ENCODE measurements at places on chromosomes 16 and 17. TPM values are rescaled to one million over a fixed set of nuclear protein-coding genes. Genes with fewer than 3 reads are reported as not detected.
A peak's percentile ranks its signal among the peaks of the same experiment; 100 is the strongest.

DNA sequence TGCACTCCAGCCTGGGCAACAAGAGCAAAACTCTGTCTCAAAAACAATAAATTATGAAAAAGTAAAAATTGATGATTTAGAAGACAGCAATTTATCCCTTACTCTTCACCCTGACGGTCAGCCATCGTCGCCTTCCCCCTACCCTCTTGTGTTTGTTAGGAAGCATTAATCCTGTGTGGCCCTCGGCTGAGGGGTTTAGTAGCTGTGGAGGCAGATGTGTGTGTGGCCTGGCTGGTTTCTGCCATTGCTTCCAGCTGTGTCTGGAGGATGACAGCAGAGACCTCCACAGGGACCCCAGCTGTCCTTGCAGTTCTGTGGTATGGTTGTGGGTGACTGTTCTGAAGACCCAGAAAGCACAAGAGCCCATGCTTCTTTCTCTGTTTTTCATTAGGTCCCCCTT is 25.9 kb downstream of the DBNDD1 start:
- peaks cover 27% of the 10 kb centered on the region for H3K36me3 ChIP-seq
- H3K27ac ChIP-seq = no peak overlapping the region
- DNase-seq = no peak
- no peak overlapping the region for H3K4me3 ChIP-seq
- H3K27me3 ChIP-seq = no peaks in the 10 kb centered on the region
- H3K4me1 ChIP-seq = no peaks in the 10 kb centered on the region

DNA sequence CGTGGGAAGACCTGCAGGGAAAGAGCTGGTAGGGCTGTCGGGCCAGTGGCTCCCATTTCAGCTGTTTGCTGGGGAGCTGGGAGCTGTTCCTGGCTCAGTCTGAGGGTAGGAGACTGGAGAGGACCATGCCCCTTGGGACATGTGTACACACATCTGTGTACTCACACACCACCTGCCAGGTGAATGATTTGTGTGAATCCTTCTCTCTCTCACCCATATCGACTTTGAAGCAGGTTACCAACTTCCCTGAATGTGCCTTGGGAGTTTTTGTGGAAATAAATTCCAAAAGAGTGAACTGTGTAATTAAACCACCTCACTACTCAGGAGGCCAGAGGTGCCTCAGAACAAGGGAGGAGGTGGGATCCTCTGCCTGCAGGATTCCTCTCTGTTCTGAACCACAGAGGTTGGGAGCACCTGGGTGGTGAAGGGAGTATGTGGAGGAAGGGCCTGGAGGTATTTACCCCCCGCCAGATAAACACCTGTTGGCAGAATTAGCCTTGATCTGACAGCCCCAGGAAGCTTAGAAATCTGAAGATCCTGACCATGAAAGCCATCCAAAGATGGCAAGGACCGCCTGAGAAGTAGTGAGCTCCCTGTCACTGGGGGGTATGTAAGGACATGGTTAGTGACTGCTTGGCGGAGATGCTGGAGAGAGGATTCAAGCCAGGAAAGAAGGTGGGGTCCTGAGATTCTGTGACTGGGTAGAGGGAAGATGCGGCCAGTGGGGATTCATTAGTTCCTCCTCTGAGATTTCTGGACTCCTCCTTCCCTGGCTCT is 3.3 kb downstream of the ABCC3 start:
- no peaks in the 10 kb centered on the region for H3K27me3 ChIP-seq
- peak overlapping the region; percentile 70 for H3K27ac ChIP-seq
- H3K4me3 ChIP-seq = no peak overlapping the region

DNA sequence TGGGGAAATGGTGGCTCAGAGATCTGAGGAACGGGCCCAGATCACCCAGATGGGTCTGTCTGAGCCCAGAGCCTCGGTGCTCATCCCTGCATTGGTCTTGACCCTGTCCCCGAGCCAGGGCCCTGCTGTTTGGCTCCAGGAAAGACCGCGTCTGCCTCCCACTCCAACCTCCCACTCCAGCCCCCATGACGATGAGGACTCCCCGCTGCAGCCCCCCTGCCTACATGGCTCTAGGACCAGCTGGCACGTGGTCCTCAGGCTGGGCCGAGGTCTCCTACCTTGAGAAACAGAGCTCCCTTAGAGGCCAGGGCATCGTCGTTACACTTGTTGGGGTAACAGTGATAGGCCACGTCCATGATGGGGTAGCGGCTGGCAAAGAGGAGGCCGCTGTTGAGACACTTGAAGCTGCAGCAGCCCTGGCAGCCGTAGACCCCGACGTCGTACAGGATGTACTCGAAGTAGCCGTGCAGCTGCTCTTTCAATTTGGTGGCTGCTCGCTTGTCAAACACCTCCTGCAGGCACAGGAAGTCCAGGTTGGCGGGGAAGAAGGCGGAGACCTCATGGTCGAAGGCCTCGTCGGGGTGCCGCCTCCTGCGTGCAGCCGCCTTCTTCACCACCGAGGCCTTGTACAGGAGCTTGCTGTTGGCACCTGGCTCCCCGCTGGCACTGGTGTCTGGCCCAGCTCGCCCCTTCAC is 59.9 kb downstream of the PRMT7 start:
- peaks cover 25% of the 10 kb centered on the region for H3K27me3 ChIP-seq
- H3K4me3 ChIP-seq = no peak overlapping the region
- H3K36me3 ChIP-seq = no peaks in the 10 kb centered on the region
- H3K4me1 ChIP-seq = no peaks in the 10 kb centered on the region

DNA sequence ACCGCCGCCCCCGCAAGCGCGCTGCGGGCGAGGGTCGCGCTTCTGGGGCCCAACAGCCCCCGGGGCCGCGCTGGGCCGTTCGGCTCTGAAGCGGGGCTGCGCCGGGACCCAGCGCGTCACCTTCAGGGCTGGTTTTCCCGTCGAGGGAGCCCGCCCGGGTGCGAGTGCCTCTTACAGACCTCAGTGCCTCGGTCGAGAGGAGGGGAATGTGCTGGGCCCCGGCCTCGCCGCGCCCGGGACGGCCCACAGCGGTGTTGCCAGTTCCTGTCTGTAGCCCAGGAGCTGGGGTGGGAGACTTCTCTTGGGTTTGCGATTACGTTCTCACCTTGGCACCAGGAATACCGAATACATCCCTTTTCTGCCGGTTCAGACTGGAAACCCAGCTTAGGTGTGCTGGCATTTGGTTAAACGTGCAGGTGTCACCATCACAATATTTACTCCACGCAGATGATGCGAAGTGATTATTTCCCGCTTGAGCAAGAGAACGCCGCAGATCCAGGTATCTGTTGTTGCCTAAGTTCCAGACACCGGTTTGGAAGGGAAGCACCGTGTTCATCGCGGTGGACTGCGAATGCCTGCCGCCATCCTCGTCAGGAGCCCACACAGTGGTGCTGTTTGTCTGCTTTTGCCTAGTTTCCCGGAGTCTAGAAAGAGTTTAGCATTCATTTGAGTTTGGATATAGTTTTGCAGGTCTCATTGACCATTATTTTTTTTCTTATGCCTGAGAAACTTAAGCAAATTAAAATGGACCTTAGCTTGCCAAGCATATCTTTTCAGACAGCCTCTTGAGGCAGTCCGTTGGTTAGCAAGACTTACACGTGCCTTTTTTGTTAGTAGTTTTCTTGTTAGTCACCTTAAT is 914 bp downstream of the MAP1LC3B start:
- peak overlapping the region; percentile 84 for H3K4me3 ChIP-seq
- no peaks in the 10 kb centered on the region for H3K27me3 ChIP-seq
- H3K4me1 ChIP-seq = peaks cover 26% of the 10 kb centered on the region
- H3K27ac ChIP-seq = peak overlapping the region; percentile 84
- DNase-seq = no peak
- H3K36me3 ChIP-seq = peaks cover 6% of the 10 kb centered on the region

GRCh38 chr16:85136213-85136701 is 24.0 kb upstream of the CIBAR2 start:
- H3K4me1 ChIP-seq = peaks cover 3% of the 10 kb centered on the region
- H3K4me3 ChIP-seq = no peak overlapping the region
- DNase-seq = no peak
- no peaks in the 10 kb centered on the region for H3K36me3 ChIP-seq
- H3K27me3 ChIP-seq = peaks cover 27% of the 10 kb centered on the region
- H3K27ac ChIP-seq = no peak overlapping the region

- H3K4me1 ChIP-seq = no peaks in the 10 kb centered on the region
- peaks cover 35% of the 10 kb centered on the region for H3K27me3 ChIP-seq
- peak; percentile 55 for DNase-seq
- H3K4me3 ChIP-seq = peak overlapping the region; percentile 8
These were observed 1.4 kb upstream of the SLC22A31 start for GRCh38 chr16:89201439-89202377.

- no peak overlapping the region for H3K4me3 ChIP-seq
- H3K27me3 ChIP-seq = peaks cover 15% of the 10 kb centered on the region
- peaks cover 8% of the 10 kb centered on the region for H3K4me1 ChIP-seq
- no peak overlapping the region for H3K27ac ChIP-seq
These were observed 2.9 kb upstream of the PMP22 start for GRCh38 chr17:15267996-15268395.

TMUB2 gene
- 27.1 TPM for polyA plus RNA-seq

SDR42E1 gene
- 18.8 TPM for polyA plus RNA-seq

TBC1D3 gene
- not detected for polyA plus RNA-seq

RCVRN gene
- polyA plus RNA-seq = not detected

DNA sequence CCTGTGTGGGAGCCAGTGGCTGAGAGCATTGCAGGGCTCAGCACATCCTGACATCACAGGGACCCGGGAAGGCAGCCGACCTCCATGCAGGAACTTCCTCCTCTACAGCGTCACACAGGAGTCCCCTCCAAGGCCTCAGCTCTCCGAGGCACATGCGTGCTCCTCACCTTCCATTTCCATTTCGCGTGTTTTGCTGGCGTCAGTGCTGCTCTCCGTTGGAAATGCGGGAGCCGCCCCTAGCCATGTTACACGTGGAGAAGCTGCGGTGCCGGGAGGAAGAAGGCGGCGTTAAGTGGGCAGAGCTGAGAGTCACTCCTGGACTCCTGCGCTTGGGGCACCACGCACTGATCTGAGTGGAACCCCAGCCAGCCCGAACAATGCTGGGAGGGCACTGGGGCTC is 25.2 kb upstream of the CRISPLD2 start:
- no peaks in the 10 kb centered on the region for H3K27me3 ChIP-seq
- no peak for DNase-seq
- peaks cover 2% of the 10 kb centered on the region for H3K4me1 ChIP-seq
- H3K27ac ChIP-seq = no peak overlapping the region

CTF1 gene
- 2.6 TPM for polyA plus RNA-seq

GRCh38 chr16:2507052-2507659 is 6.6 kb upstream of the ATP6V0C start:
- H3K4me1 ChIP-seq = no peaks in the 10 kb centered on the region
- H3K4me3 ChIP-seq = no peak overlapping the region
- no peak overlapping the region for H3K27ac ChIP-seq
- H3K27me3 ChIP-seq = no peaks in the 10 kb centered on the region
- DNase-seq = no peak

- H3K27me3 ChIP-seq = no peaks in the 10 kb centered on the region
- no peak overlapping the region for H3K27ac ChIP-seq
- no peaks in the 10 kb centered on the region for H3K4me1 ChIP-seq
- no peak overlapping the region for H3K4me3 ChIP-seq
- H3K36me3 ChIP-seq = no peaks in the 10 kb centered on the region
These were observed 70.5 kb downstream of the AATF start for GRCh38 chr17:37019117-37019740.

GRCh38 chr17:8905331-8905730 is 37.9 kb upstream of the PIK3R6 start:
- no peak overlapping the region for H3K27ac ChIP-seq
- peaks cover 2% of the 10 kb centered on the region for H3K27me3 ChIP-seq
- DNase-seq = no peak
- H3K4me3 ChIP-seq = no peak overlapping the region
- H3K4me1 ChIP-seq = no peaks in the 10 kb centered on the region
- no peaks in the 10 kb centered on the region for H3K36me3 ChIP-seq

DNA sequence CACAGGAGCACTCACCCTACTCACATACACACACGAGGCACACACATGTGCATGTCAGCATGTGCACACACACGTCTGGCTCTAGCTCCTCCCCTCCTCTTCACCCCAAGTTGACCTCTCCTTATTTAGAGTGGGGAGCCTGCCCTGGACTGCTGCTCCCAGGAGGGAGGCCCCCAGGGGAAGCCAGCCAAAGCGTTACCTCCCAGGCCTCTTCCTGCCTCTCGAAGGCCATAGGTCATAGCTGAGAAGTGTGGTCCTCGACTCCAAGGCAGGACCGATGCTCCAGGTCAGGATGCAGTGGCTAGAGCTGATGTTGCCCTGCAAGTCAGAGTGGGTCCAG is 18.8 kb downstream of the POLR3K start:
- no peaks in the 10 kb centered on the region for H3K27me3 ChIP-seq
- H3K4me3 ChIP-seq = no peak overlapping the region
- H3K36me3 ChIP-seq = peaks cover 2% of the 10 kb centered on the region
- no peak overlapping the region for H3K27ac ChIP-seq
- peaks cover 3% of the 10 kb centered on the region for H3K4me1 ChIP-seq

DNA sequence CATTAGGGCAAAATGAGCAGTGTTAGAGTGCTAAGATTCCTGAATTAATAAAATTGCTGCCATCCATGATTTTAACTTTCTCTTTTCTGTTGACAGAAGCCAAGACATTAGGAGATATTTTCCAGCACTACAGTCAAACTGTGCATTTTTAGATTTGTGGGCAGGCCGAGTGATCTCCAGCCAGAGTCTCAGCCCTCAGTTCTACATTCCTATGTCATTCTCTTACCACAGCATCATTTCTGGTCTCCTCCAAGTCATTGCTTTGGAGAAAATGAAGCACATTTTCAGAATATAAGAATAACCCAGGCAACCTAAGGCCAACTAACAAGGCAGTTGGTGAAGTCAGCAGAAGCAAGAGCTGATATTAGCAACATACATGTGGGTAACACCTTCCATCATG is 74.6 kb upstream of the NUDT7 start:
- H3K36me3 ChIP-seq = no peaks in the 10 kb centered on the region
- no peaks in the 10 kb centered on the region for H3K4me1 ChIP-seq
- no peak overlapping the region for H3K27ac ChIP-seq
- DNase-seq = no peak
- no peaks in the 10 kb centered on the region for H3K27me3 ChIP-seq

GRCh38 chr17:5138616-5139457 is 23.0 kb downstream of the USP6 start:
- no peak overlapping the region for H3K4me3 ChIP-seq
- no peak for DNase-seq
- no peaks in the 10 kb centered on the region for H3K27me3 ChIP-seq

TSNAXIP1 gene
- polyA plus RNA-seq = 0.43 TPM

FA2H gene
- 0.03 TPM for polyA plus RNA-seq

- H3K27me3 ChIP-seq = no peaks in the 10 kb centered on the region
- H3K4me1 ChIP-seq = peaks cover 67% of the 10 kb centered on the region
- no peaks in the 10 kb centered on the region for H3K36me3 ChIP-seq
- H3K27ac ChIP-seq = peak overlapping the region; percentile 90
- no peak for DNase-seq
These were observed 25.3 kb downstream of the CDH13 start for GRCh38 chr16:82651921-82652601.

PPP1R1B gene
- polyA plus RNA-seq = 0.14 TPM

- H3K4me3 ChIP-seq = no peak overlapping the region
- H3K4me1 ChIP-seq = no peaks in the 10 kb centered on the region
- H3K27me3 ChIP-seq = peaks cover 2% of the 10 kb centered on the region
- no peaks in the 10 kb centered on the region for H3K36me3 ChIP-seq
- no peak overlapping the region for H3K27ac ChIP-seq
These were observed 24.3 kb upstream of the DNAI2 start for GRCh38 chr17:74249590-74250270.

HOXB4 gene
- 0.46 TPM for polyA plus RNA-seq
